Astrocyte of the spinal cord (primary cell): ENCODE measurements at places on chromosomes 5 and 9.

GRCh38 chr9:74946686-74947085, 6.0 kb downstream of the C9orf40 start:
- DNase-seq, result no peak

GRCh38 chr9:8221462-8221861, 421.9 kb upstream of the DMAC1 start:
- no peak for DNase-seq

DNA sequence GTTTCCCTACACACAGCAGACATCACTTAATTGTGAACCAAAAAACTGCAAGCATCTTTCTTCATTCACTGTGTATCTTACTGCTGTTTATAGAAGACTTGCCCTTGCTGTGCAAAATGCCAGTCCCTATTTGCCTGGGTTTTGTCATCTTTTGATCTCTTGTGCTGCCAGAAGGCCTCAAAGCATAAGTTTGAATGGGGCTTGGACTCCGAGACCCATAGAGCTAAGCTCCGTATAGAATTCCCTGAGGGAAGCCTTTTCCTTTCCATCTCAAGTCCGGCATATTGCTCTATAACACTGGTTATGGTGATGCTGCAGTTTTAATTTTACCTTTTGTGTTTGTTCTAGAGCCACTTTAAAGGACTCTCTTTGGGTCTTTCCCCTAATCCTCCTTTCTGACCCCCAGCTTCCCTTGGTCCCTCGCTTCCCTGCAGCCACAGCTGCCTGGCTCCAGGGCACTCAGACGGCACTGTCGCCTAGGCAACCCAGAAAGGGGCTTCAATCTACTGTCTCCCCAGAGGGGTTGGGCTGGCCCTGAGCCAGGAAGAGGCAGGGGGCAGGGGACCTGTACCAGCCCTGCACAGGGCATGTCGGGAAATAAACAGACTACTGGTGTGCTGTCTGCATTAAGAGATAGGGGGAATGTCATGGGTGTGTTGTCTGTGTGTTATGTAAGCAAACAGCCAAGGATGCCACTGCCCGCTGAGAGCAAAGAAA, 73.4 kb upstream of the MELK start:
- DNase-seq, result no peak

DNA sequence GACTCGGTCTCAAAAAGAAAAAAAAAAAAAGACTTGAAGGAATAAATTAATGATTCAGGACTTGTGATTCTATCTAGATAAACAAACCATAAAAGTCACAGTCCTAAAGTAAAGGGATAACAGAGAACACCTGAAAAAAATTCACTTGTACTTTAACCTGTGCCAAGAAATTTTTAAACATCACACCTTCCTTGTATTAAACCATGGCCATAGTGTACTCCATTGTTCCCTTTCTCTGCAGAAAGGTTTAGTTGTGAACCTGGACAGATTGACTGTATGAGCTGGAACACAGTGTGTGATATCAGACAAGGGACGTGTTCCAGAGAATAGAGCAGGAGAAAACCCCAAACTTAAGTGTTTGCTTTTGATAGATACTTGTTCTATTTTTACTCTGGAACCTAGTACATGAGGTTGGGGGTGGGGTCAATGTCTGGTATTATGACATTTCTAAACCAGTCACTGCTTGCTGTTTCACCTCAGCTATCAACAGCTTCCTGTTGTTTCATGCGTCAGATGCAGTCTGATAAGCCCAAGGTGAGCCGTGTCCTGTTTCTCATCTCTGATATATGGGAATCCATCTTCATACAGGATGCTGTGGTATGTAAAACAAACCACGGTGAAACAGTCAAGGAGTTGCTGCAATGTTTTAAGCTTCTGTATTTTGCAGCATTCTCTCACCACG, 62.5 kb upstream of the ITGA1 start:
- DNase-seq, result no peak

DNA sequence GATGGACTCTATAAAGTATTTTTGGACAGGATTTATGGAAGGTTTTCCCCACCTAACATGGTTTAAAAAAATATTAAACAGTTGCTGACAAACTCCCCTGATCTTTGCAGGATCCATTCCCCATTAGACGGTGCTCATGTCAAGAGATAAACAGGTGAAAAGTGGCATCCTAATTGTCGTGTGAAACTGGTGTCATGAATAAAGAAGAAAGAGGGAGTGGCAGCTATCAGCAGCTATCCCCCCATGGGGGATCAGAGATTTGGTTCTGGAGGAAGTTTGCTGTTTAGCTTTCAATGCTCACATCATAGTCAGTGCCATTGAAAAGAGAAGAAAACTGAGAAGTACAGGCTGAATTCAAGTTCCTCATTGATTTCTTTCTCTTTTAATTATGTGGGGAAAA, 329.3 kb upstream of the BRINP1 start:
- no peak for DNase-seq

DNA sequence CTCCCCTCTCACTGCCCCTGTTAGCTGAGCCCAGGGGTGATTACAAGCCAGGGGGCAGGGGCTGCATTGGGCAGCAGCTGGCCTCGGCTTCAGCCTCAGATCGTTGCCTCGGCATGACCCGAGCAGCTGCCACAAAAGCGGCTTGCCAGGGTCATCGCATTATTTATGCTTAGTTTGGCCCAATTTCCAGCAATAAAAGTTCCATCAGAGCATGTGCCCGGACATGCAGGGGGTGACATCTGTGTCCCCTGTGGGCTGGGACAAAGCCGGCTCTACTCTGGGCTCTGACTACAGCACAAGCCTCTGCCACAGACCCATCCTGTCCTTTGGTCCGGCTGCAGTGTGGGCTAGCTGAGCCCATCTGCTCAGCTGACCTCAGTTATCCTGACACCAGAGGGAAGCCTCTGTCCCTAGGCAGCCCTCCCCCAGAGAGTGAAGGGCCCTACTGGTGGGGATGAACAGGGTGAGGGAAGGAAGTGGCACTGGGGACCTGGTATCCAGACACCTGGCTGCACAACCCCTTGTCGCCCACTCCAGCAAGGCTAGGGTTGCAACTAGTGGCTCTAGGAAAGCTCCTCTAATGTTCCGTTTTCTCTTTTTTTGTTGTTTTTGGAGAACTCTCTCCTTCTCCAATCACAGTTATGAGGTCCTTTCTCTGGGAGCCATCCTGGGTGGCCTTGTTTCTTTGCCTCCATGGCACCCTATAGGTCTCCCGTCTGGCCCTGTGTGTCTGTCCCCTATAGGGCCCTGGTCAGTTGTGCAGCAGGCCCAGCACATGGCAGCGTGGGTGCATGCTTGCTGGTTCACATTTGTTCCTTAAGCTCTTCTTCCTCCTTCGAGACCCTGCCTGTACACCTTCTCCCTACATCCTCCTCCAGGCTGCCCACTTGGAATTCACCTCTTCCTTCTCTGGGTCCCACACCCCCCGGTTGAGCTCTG, 13.3 kb upstream of the GADD45G start:
- DNase-seq, result no peak

DNA sequence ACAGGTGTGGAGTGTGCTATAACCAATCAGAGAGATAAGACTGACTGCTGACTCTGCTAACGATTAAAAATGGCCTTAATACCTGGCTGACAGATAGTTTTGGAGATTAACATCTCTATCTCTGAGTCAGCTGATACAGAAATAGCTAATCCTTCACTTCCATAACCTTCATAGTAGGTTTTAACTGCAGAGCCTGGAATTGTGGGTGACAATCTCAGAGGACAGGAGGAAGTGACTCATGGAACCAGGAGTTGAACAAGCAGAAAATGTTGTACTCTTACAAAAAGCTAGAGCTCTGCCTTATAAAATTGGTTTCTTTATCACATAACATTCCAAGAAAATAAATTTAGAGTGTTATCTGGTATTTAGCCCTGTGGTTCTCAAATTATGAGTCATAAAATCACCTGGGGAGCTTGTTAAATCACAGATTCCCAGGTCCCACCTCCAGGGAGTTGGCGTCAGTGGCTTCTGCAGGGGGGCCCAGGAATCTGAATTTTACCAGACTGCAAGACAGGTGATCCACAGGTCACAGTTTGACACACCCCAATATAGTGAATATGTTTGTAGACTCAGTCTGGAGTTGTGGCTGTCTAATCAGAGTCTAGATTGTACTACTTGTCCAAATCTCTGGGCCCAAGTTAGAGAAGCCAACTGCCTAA, 44.4 kb upstream of the AFAP1L1 start:
- DNase-seq, result peak; percentile 45

GRCh38 chr9:127340721-127341120, 56.2 kb upstream of the SLC2A8 start:
- DNase-seq, result no peak

- DNase-seq, result peak; percentile 37
These were observed 132.9 kb downstream of the LIFR start for GRCh38 chr5:38423276-38424147.

DNA sequence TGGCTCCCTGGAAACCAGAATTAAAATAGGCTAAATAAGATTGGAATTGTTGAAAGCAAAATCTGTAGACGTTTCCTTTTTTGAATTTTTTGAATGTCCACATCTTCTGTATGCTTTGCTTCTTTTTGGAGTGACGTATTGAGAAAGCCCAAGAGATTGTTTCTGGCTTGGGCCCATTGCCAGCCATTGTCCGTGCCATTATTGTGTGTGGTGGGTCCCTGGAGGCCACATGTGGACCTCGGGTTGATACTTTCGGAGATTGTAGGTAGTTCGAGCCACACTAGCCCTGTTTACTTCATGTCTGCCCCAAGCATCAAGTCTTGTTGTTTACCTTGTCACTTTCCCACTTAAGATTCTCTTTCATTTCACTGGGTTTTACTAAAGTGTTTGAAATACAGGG, 106.0 kb downstream of the PALM2AKAP2 start:
- DNase-seq, result no peak

DNA sequence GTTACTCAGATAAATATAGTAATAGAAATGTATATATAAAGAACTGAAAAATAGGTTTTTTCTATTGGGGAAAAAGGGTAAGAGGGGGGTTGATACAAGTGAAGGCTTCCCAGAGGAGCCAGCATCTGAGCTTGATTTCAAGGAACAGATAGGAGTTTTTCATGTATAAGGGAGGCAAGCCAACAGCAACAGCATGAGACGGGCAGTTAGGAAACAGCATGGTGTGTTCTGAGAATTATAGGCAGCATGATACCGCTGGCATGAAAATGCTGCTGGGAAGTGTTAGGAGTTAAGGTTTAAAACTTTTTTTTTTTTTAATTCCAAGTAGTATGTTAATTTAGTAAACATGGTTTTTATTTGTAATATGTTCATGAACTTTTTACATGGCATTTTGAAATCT, 9.7 kb downstream of the CDC37L1 start:
- DNase-seq, result no peak

DNA sequence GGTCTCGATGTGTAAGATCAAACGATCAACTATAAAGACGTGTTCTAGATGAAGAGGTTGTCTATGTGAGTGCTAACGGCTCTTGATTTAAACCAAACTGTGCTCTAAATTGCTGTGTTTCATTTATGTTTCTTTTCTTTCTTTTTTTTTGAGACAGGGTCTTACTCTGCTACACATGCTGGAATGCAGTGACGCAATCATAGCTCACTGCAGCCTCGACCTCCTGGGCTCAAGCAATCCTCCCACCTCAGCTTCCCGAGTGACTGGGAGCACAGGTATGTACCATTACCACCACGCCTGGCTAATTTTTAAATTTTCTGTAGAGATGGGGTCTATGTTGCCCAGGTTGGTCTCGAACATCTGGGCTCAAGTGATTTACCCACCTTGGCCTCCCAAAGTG, 24.0 kb upstream of the RNF130 start:
- DNase-seq, result no peak

DNA sequence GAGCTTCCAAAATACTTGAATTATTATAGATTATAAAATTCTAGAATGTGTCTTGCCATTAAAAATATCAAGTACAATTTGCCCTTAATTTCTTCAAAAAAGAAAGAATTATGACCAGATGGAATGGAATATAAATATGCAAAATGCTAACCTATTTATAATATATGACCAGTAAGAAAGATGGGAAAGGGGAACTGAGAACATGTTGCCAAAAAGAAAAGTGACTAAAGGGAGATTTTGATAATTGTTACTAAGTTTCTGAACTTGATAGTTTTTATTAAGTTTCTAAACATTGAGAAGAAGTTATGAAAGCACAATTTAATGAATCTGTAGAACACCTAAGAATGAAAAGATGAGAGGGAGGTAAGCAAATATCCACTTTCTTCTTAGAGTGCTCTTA, 188.4 kb upstream of the NR4A3 start:
- no peak for DNase-seq

GRCh38 chr5:79800979-79801827, 111.6 kb downstream of the CMYA5 start:
- peak; percentile 13 for DNase-seq

DNA sequence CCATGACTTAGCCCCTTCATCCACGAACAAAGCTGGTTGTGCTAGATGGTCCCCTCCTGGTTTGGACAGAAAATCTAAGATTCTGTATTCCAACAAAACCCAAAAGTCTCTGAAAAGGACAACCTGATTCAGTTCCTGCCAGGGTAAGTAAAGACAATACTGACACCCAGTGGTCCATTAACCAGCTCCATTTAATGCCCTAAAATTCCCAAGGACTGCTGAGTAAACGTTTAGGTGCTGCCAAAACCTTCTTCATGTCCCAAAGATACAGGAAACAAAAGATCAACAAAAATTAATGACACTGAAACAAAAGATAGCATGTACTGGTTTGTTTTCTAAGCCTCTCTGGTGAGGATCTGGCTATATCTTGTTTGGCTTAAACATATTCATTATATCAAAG, 25.3 kb upstream of the PPP1R2B start:
- DNase-seq, result peak; percentile 3

GRCh38 chr5:112669328-112669963, 68.2 kb upstream of the APC start:
- DNase-seq, result no peak

DNA sequence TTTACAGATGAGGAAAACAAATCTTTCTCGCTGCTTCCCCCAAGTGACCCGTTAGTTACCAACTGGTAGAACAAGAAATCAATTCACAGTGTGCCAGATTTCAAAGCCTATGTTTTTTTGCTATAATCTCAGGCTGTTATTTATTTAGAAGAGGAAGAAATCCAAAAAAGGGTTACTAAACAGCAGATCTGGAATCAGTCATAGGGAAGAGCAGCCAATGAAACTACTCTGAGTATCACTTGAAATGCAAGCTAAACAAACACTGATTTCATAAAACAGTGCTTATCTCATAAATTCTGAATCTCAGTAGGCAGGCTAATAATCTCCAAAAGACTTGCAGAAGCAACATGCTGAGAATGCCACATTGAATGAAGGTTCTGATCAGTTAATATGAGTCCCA, 829.5 kb upstream of the ACO1 start:
- DNase-seq, result no peak

DNA sequence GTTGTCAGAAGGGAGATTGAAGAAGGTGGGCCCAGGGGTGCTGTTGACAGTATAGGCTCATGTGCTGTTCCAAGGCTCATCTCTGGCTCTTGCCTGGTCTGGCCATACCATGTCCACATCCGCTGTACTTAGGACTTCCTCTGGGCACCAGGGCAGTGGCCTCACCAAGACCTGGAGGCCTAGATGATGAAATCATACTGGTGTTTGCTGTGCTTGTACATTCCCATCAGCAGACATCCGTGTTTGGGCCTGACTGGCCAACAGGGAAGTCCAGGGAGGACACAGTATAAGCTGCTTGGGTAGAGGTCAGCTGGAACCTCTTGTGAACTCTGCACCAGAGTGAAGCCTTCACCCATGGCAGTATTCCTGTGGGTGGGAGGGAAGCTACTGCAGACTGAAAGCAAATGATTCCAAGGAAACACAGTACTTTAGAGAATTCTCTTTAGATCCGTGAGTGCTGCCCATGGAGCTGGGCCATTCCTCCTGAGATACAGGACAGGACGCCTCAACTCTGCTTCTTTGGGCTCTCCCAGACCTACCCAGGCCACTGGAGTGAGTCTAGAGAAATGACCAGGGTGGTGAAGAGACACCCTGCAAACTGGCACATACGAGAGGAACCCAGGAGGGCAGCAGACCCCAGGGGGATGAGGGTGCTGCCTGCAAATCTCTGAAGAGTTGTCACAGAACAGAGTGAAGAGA, 22.5 kb downstream of the POLR1E start:
- DNase-seq, result no peak
